ENCODE measurements at places on chromosomes 1 and 21.

DNA sequence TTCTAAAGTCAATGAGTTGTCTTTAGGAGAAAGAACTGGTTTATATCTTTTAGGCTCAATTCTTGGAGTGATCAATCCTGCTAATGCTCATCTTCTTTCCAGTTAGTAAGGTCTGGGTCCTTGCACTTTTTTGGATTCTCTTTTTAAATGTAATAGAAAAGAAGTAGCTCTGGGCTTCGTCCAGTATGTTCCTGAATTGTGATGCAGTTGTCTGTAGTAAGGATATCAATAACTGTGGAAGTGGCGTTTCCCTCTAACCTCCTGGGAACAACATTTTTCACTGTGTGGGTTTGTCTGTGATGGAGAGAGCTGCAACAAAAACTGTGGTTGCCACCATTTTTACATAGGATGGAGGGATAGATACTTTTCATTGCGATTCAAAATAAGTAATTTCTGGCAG lies 367.2 kb downstream of the USP25 start:
- DNase-seq: no peak

DNA sequence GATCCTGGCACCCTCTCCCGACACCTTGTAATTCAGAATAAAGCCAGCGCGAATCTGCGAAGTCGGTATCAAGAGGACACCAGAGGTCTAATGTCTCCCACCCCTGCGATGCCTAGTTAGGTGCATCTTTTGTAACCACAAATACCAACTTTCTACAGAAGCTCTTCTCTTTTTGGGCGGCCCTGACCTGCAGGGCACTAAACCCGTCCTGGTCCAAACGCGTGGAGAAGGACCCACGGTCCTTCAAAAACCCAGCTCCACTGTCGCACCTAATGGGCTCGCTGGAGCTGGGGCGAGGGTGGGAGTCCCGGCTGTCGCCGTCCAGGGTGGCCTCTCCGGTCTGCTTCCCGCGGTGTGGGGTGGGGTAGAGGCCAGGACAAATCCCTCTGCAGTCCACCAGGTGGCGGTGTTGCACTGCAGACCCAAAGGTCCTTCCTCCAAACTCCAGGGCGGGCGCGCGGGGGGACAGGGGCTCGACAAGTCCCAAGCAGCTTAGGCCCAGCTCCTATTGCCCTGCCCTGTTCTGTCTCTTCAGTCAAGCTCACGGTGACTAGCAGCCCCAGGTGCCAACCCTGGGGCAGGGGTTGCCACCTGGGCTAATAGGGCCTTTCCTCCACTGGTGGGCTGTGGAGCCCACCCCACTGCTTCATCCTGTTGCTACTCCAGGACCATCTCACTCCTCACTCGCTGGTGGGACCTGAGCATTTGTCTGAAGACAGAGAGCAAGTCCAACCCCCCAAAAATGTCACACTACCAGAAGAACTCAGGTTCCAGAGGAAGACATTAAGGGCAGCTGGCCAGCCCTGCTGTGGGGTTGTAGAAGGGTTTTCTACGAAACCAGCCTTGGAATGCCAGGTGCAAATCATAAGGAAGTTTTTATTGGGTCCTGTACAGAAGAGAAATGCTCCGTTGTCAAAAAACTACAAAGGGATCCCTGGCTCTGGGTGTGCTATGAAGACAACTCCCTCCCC lies 2.8 kb downstream of the HES3 start:
- DNase-seq: peak; percentile 88

DNA sequence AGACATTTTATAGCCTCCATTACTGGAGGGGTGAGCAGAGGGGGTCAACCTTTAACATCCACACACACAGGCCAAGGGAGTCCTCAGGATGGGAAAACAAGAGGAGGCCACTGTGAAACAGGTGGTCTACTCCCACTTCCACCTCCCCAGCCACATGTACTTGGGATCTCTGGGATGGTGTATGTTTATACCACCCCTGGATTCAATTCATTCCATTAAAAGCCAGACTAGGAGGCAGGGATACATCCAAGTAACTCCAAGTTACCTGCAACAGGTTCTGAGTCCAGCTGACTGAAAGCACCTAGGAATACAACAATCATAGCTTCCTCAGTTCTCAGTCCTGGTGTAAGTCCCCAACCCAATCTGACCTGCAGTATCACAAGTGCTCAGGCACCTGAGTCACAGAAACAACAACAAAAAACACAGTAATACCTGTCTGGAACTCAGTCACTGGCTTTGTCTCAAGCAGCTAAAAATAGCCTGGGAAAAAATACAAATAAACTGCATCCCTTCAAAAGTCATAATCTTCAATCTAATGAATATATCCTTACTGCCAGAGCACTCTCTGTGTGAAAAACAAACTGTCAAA lies 9.8 kb downstream of the ERI3 start:
- DNase-seq: no peak

DNA sequence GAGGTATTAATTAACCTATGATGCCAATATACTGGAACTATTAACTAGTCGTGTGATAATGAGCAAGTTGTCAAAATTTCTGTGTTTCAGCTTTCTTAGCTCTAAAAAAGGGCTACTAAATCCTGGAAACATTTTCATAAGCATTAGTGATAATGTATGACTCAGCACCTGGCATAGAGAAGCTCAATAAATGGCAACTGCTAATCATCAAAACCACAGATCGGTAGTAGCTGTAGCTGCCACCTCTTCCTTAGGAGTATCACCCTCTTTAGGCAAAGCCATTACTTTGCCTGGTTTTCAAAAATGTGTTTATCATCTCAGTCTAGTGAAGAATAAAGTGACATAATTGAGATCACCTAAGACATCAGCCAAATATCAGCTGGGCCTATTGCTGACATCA lies 75.5 kb downstream of the TPR start:
- no peak for DNase-seq

- DNase-seq: no peak
These were observed 58.2 kb upstream of the ADAR start for GRCh38 chr1:154666051-154666790.

DNA sequence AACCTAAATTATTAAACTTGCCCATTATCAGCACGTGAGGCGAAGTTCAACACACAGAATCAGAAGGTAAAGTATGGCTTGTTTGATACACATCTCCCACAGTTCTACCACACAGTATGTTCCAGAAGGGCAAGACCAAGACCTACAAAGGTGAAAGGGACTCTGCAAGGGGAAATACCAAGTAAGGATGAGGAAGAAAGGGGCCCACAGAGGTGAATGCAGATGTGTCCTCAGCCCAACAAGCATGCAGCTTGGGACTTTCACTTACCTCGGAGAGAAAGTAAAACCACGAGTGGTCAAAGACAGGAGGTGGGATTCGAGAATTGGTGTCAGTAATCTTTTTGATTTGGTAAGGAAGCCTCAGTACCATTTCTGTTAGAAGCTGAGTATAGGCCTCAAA lies 85.8 kb downstream of the UBR4 start:
- DNase-seq: no peak

DNA sequence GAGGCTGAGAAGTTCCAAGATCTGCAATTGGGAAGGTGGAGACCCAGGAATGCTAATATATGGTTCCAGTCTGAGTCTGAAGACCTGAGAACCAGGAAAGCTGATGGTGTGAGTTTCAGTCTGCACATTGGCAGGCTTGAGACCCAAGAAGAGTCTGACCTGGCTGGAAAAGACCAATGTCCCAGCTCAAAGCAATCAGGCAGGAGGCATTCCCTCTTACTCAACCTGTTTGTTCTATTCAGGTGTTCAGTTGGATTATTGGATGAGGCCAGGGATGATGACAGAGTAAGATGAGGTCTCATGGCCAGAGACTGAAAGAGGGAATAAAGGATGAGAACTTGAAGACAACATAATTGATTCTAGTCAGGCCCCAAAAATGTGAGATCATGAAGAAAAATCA lies 50.1 kb downstream of the SPATA46 start:
- no peak for DNase-seq

GRCh38 chr1:7405844-7406500 lies 365.1 kb upstream of the VAMP3 start:
- no peak for DNase-seq

DNA sequence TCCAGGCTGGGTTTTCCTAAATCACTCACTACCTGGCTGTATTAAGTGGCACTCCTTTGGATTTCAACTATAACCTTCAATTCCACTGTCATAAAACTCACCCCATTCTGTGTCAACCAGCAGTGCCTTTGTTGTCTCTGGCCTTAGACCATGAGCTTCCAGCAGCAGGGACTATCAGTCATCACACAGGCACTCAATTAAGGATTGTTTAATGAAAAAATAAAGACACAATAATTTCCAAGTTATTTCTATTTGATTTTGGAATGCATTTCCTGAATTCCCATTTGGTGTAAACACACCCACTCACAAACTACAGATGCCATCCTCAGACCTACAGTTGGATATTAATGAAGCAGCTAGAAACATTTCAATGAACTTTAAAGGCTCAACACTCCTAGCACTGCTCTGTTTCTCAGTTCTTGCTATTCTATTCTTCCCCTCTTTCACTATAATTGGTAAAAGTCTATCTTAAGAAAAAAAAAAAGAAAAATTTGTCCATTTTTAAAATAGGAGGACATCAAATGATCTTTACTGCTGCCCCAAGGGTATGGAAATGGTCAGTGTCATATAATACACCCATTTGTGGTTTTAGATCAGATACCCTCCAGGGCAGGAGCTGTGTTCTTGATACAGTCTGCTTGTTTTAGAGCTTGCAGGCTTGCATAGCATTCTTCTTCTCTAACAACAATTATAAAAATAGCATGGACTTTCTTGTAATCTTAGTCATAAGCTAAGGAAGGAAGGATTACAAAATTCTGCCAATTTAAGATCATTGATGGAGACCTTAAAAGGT lies 156.4 kb downstream of the PTGER3 start:
- no peak for DNase-seq

DNA sequence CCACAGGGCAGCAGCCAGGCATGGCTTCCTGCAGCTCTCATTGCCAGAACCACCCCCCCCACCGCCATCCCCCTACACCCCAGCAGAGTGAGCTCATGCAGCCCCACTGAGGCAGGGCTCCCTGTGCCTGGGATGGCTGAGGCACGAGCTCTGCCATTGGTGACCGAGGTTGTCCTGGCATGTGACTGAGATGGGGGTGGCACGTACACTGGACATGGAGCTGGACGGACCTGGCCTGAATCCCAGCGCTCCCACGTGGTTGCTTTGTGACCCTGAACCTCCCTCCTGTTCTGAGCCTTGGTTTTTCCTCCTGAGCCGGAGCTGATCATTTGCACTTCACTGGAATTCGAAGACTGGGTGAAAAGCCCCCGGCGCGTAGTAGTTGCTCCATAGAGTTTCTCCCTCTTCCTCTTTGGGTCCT lies 28.3 kb downstream of the ALPL start:
- no peak for DNase-seq

GRCh38 chr1:219209578-219209977 lies 35.9 kb downstream of the LYPLAL1 start:
- DNase-seq: peak; percentile 49

GRCh38 chr1:219155135-219155534 lies 18.5 kb upstream of the LYPLAL1 start:
- DNase-seq: no peak

- peak; percentile 64 for DNase-seq
These were observed 3.1 kb upstream of the PLA2G2E start for GRCh38 chr1:19926296-19927129.

- no peak for DNase-seq
These were observed 114.5 kb downstream of the NUF2 start for GRCh38 chr1:163436140-163436812.

GRCh38 chr1:17994046-17994445 lies 113.6 kb upstream of the IGSF21 start:
- DNase-seq: no peak

Measured in astrocyte of the hippocampus (primary cell).